GM04504 (cell line): ENCODE measurements at places on chromosomes 12 and 14.

DNA sequence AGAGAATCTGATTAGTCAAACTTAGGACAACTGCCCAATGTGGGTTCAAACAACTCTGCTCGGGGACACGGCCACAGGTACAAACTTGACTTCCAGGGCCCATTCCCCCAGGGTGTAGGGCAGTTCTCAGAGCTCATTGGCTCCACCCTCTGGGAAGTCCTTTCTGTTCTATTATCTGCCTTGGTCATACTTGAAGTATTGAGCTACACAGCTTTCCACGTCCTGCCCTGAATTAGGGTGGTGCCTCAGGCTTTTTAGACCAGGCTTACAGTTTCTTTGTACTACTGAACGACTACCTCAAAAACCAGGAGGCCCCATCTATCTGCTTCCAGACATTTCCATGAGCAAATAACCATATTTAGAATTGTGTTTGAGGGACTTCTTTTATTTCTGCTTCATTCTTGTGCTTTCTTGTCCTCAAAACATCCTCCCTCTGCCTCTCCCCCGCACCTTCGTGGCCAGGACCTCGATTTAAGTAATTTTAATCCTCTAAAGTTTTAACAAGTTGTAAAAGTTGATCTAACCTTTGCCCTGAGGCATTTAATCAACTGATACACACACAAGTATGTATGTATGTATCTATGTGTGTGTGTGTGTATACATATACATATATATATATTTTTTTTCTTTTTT lies 281.7 kb upstream of the AMIGO2 start:
- DNase-seq: no peak

DNA sequence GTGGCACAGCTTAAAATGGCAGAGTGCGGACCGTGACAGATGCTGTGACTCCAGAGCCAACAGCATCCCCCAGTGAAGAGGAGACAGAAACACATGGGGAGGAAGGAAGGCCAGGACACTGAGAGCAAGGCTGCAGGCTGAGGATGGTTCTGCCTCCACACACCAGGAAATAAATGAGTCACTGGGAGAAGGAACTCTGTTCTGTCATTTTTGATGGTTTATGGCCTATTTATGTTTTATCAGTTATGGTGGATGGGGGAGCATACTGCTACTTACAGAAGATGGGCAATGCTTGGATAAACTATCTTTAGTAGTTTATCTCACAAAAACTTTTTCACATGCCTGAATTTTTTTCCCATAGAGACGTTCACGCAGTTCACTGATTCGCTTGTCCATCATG lies 33.8 kb downstream of the ZFYVE21 start:
- no peak for DNase-seq

GRCh38 chr12:120263748-120264085 lies 1.8 kb downstream of the PXN start:
- DNase-seq: no peak

- DNase-seq: no peak
These were observed 19.6 kb downstream of the SENP1 start for GRCh38 chr12:48086327-48086726.

DNA sequence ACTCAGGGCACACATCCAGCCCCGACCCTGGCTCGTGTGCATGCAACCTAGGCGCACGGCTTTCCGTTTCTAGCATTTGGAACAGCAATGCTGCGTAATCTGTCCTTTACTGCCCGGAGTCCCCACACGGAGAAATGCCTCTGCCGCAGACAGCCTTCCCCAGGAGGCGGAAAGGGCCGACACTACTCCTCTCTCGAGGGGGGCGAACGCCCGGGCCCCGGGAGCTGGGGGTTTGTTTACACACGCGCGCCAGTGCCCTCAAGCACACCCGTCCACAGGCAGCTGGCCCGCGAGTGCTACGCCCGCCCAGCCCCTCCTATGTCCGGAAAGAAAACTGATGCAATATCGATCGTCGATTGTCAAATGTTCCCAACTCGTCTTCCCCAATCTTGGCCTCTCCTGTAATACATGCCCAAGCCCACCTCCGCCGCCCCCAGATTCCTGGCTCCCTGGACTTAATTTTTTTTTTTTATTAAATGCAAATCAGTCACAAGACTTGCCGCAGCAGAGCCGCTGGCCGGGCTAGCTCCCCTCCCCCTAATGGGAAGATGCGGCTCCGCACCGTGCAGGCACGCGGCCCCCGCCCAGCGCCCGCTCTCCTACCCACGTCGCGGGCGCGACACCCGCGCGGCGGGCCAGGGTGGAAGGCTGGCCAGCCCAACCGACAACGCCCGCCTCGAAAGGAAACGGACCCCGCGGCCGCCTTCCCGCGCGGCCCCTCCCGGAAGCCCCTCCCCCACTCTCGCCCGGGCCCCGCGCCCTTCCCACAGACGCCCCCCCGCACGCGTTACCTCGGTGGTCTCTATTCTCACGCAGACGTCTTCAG lies 642 bp downstream of the SLC38A2 start:
- no peak for DNase-seq

- no peak for DNase-seq
These were observed 31.3 kb downstream of the ERC1 start for GRCh38 chr12:1022032-1022970.

DNA sequence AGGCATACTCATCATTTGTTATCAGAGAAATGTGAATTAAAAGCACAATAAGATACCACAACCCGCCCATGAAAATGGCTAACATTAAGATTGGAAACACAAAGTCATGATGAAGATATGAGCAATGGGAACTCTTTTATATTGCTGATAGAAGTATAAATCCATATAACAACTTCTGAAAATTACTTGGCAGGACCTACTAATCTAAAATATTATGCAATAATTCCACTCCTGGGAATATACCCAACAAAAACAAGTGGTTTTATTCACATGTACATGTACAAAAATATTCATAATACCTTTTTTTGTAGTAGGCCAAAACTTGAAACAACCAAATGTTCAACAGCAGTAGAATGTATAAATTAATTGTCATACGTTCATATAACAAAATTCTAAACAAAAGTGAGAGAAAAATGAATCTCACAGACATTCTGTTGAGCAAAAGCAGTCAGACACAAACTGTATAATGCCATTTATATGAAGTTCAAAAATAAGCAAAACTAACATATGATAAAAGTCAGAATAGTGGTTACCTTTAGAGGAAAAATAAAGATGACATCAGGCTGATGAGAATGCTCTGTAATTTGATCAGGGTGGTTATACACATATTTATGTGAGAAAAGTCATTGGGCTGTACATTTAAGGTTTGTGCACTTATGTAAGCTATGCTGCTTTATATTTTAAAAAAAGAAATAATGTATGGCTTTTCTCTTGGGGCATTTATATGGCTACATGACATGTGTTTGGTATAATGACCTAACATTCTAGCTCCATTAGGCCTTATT lies 309.2 kb upstream of the KITLG start:
- DNase-seq: no peak

- DNase-seq: no peak
These were observed 687.1 kb upstream of the FBXO33 start for GRCh38 chr14:40119321-40119720.

GRCh38 chr12:113466454-113467141 lies 5.1 kb downstream of the LHX5 start:
- no peak for DNase-seq

GRCh38 chr12:122958198-122958888 lies 7.9 kb downstream of the ABCB9 start:
- DNase-seq: no peak

DNA sequence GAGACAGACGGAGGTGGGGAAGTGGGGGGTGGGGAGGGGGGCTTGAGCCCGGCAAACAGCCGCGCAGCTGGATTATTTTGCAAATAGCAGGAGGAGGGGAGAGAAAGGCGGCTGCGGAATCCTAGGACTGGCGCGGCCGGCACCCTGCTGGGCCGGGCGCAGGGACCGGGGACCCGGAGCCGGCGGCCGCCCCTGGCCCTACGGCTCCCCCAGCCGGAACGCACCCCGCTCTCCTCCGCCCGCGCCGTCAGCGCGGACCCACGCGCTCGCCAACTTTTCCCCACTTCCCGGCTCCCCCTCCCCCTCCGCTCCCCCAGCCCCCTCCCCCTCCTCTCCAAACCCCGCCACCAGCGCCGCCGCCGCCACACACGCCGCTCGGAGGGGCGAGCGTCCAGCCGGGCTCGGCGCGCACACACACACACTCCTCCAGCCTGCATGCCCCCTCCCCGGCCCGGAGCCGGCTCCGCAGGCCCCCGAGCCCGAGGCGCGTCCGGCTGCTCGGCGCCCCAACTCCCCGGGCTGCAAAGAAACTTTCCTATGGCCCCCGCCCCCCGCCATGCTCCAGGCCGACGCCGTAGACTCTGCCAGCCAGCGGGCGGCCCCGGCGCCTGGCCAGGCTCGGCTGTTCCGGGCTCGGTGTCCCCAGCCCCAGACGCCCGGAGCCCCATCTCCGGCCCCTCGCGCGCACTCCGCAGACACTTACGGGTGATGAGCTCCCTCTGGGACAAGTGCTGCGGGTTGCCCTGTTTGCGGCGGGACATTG lies 1.4 kb downstream of the BCL11B start:
- no peak for DNase-seq

DNA sequence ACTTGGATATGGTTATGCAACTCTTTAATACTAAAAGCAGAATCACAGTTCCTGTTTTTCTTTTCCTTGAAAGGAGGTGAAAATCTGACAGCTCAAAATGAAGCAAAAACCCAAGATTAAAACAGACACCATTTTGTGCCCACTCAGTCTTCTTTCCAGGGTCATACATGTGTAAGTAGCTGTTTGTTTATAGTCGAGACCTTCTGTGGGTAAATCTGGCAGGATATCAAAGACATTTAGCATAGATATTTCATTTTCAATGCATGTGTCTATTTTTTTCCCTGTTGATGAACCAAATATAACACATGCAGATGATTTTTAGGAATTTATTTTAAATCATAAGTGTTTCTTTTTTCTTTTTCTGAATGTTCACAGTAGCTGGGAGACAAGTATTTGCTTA lies 398.8 kb downstream of the FOXG1 start:
- no peak for DNase-seq

DNA sequence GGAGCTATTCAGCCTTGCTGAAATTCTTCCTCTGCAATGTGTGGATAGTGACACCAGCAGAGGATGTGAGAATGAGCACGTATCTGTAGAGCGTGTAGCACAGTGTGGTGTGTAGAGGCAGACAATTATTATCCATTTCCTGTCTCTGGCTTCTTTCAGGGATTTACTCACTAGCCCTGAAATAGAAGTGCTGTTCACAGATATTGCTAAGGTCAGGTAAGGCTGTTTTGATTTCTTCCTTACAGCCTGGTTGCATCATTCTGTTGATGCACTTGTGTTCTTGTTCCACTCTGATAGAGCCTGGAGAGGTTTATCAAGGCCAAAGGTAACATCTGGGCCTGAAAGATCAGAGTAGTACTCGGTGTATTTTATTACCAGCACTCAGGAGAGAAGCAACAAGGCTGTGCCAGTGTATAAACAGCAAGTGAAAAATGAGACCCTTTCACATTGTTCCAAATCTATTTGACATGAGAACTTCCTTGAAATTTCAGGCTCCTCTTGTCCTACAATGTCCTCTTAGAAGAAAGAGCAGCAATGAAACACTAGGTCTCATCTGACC lies 16.7 kb downstream of the ARG2 start:
- DNase-seq: no peak

- no peak for DNase-seq
These were observed 63.9 kb downstream of the KLHL28 start for GRCh38 chr14:44897845-44898151.

GRCh38 chr14:52073251-52073650 lies 4.4 kb upstream of the NID2 start:
- DNase-seq: no peak

- DNase-seq: no peak
These were observed 6.6 kb upstream of the NOP2 start for GRCh38 chr12:6574576-6575295.

GRCh38 chr14:94702629-94703028 lies 67.3 kb downstream of the GSC start:
- DNase-seq: no peak

GRCh38 chr14:94062344-94062940 lies 18.6 kb downstream of the DDX24 start:
- DNase-seq: no peak

- no peak for DNase-seq
These were observed at the start of gene MGST1 for GRCh38 chr12:16347391-16348298. MGST1 (plus strand) TSS chr12:16347645; CDS start chr12:16354253, 6,608 bp downstream.

DNA sequence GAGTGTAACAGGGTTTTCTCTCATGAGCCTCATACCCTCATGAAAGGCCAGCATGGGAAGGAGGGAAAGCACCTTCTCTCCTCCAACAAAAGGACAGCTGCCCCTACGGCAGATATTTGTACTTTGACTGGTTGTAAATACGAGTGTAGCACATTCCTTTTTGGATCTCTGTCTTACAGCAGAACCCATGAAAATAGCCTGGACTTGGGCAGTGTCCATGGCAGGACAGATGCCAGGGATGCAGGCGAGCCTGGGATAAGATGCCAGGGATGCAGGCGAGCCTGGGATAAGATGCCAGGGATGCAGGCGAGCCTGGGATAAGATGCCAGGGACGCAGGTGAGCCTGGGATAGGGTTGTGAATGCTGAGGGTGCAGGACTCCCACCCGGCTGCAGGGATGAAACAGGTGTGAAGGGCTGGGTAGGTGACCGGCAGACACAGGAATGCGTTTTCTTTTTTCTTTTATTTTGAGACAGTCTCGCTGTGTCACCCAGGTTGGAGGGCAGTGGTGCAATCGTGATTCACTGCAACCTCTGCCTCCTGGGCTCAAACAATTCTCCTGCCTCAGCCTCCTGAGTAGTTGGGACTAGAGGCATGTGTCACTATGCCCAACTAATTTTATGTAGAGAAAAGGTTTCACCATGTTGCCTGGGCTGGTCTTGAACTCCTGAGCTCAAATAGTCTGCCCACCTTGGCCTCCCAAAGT lies 120.0 kb downstream of the BEGAIN start:
- no peak for DNase-seq

- DNase-seq: no peak
These were observed 16.1 kb downstream of the NTN4 start for GRCh38 chr12:95774311-95775045.

DNA sequence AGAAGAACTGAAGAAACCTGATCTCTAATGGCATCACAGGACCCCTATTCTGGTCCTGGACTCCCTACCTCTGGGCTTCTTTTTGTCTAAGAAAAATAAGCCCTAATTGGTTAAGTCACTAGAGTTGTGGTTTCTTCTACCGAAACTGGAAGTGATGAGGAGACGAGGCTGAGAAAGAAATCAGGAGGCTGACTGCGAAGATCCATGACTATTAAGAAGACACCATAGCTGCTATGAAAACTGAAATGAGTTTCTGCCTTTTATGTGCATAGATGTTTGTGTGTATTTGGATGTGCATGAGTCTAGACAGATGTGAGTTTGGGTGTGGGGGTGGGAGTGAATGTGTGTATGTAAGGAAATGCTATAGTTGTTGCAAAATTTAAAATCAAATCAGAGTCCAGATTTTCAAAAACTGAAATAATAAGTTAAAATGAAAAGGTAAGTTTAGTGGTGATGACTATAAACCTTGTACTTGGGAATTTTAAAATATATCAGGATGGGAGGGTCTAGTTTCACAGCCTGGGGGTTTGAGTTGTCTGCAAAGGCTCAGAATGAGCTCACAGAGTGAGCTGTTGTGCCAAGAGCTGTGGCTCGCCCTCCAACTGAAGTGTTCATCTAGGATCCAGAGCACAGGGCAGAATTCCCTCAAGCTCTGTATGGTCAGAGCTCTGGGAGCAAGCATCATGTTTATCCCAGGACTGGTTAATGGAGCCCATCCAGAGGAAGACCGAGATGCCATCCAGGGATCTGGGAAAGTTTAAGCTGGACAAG lies 94.9 kb downstream of the VCPKMT start:
- no peak for DNase-seq

- DNase-seq: no peak
These were observed 7.9 kb upstream of the KRT86 start for GRCh38 chr12:52266514-52266913.
